ENCODE measurements at places on chromosomes 11 and 22. TPM values are rescaled to one million over a fixed set of nuclear protein-coding genes. Genes with fewer than 3 reads are reported as not detected.

The SSRP1 gene
- 126 TPM for total RNA-seq

The MYRF gene
- total RNA-seq: 128 TPM

The FOXR1 gene
- not detected for total RNA-seq

The GDPD4 gene
- total RNA-seq: not detected

DNA sequence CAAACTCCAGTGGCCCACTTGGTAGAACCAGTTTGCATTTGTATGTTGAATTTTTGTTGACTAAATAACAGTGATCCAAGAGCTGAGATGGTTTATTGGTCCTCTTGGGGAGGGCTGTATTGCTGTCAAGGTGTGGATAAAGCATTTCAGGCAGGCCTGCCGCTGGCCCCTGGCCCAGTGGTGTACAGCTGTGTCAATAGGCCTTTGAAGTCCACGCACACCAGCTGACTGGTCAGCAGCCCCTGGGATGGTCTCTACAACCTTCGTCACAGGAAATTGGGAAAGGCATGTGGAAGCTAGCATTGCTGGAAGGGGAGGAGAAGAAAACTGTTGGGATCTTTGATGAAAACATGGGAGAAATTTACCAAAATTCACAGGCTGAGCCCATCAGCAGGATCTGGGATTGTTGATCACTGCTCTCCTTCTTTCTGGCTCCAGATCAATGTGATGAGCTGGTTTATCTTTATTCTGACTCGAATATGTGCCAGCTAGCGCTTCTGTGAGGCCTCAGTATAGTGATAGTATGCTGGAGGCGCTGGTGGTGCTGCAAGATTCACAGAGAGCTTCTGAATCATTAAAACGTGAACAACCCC is 12.5 kb upstream of the E2F8 start:
- H3K36me3 ChIP-seq: peaks cover 3% of the 10 kb centered on the region
- H3K4me1 ChIP-seq: no peaks in the 10 kb centered on the region
- H3K27me3 ChIP-seq: peaks cover 5% of the 10 kb centered on the region
- H3K4me3 ChIP-seq: no peak overlapping the region

DNA sequence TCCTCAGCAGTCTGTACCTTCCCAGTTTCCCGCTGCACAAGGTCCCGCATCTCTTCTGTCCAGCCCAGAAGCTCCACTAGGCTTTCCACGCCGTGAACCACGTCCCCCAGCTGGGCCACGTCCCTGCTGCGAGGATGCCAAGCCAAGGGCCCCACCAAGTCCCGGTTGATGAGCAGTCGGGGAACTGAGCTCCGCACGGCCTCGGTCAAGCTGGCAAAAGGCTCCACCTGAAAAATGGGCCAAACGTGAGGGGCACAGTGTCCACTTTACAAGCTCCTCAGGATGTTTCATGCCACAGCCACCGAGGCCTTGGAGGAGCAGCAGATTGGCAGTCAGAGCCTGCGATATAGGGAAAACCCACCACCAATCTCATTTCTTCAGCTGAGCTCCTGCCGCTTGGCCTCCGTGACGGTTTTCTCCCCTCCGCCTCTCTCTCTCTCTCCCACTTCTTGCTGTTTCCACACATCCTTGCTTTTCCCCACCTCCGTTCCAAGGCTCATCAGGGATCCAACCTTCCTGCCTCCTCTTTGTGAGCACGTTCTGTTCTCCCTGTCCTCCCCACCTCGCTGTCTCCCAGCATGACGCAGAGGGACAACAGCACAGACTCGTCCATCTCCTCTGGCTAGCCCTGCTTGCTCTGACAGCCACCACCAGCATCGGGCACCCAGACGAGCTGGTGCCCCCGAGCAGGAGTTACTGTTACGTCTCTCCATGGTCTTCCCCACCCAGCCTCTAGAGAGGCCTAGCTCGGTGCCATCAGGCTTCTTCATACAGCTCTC is 11.5 kb downstream of the RIC8A start:
- H3K36me3 ChIP-seq: peaks cover 5% of the 10 kb centered on the region
- H3K27me3 ChIP-seq: no peaks in the 10 kb centered on the region
- peak overlapping the region; percentile 50 for H3K27ac ChIP-seq
- no peak overlapping the region for H3K4me3 ChIP-seq

DNA sequence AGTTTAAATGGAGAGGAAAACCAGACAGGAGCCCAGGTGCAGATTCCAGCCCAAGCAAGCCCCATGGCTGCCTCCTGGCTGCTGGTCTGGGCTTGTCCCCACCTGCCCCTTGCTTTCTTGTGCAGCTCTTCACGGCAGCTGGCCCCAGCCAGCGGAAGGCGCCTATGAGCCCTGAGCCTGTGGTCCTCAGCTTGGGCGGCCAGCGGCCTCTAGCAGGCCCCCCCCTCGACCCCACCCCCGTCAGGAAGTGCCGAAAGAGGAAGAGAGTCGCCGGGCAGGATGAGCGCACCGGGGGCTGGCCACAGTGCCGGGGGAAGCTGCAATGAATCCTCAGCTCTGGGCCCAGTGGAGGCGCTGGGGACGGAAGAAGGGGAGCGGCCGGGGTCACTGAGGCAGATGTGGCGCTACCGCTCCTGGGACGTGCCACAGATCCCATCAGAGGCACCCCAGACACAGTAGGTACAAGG is 2.1 kb upstream of the DGKZ start:
- H3K36me3 ChIP-seq: no peaks in the 10 kb centered on the region
- no peak overlapping the region for H3K27ac ChIP-seq
- no peak for DNase-seq
- no peak overlapping the region for H3K4me3 ChIP-seq

GRCh38 chr11:73347067-73347466 is 29.1 kb upstream of the RELT start:
- DNase-seq: no peak
- H3K4me3 ChIP-seq: no peak overlapping the region
- no peak overlapping the region for H3K27ac ChIP-seq
- H3K27me3 ChIP-seq: no peaks in the 10 kb centered on the region

- no peaks in the 10 kb centered on the region for H3K4me1 ChIP-seq
- no peak overlapping the region for H3K4me3 ChIP-seq
- no peaks in the 10 kb centered on the region for H3K27me3 ChIP-seq
Measured at GRCh38 chr11:60870276-60870675, 2.9 kb downstream of the ZP1 start.

All from progenitor cell of endocrine pancreas (in vitro differentiated cells).